ENCODE measurements at places on chromosomes 13 and 19.

DNA sequence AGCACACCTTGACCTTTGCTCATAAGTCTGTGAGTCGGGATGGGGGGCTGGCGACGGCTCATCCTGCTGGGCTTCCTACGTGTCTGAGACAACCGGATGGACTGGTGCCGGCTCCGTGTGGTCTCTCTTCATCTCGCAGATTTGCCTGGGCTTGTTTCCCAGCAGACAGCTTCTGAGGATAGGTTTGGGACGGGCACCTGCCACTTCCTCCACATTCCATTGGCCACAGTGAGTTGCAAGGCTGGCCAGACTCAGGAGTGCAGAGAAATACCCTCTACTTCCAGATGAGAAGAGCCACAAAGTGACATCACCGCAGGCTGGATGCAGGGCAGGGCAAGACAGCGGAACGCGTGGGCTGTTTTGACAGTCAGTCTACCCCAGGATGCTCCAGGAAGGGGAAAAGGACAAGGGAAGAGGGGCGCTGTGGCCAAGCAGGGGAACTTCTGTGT lies 48.1 kb downstream of the IRS2 start:
- no peak for DNase-seq

- DNase-seq = no peak
Measured at GRCh38 chr19:10122045-10122444, 2.3 kb upstream of the EIF3G start.

DNA sequence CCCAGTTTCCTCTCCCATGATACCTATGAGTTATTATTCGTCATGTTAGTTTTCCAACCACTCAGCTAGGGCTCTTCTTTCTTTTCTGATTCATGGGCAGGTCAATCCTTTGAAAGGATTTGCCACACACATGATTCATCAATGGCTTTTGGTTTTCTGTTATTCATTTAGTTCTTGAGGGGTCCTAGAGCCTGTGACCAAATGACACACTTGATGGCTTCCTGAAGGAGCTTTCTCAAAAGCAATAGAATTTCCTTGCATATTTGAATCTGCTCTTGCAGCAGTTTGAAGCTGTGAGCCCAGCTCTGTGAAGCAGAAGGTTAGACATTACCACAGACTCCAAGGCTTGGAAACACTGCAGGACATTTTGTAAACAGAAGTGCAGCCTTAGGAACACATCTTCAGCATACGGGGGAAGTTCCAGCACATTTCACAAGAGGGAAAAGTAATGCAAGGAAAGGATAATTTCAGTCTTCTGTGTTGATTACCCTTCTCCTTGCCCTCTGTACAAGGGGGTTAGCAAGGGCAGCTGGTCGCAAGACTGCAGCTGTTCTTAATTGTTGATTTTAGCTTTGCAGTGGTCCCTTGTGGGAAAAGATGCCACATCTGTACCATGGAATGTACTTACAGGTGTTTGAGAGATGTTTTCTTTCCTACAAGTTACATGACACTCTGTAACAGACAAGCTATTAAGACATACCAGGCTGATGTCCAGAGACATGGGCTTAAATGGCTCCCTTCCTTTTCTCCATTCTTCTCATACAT lies 338.6 kb downstream of the KCNRG start:
- DNase-seq = no peak

- DNase-seq = no peak
Measured at GRCh38 chr13:97194479-97194878, 27.7 kb upstream of the MBNL2 start.

Measured in CD4-positive, alpha-beta T cell treated with Interleukin-6 for 4 hours (primary cell).